ENCODE measurements at places on chromosomes 4 and X. TPM values are rescaled to one million over a fixed set of nuclear protein-coding genes. Genes with fewer than 3 reads are reported as not detected.

Gene SCARB2
- 1.3 TPM for total RNA-seq

Gene SPACA5
- not detected for total RNA-seq

Gene SOX3
- not detected for total RNA-seq

Gene UGT2A1
- not detected for total RNA-seq

Gene SRPK3
- not detected for total RNA-seq

Gene ZGRF1
- 30.4 TPM for total RNA-seq

Gene SLC2A9
- 2.4 TPM for total RNA-seq

Gene DCUN1D4
- 31.5 TPM for total RNA-seq

Gene XKRX
- total RNA-seq = 0.23 TPM

Gene NPY2R
- total RNA-seq = not detected

Gene SPCS3
- total RNA-seq = 197 TPM

Gene GABRG1
- total RNA-seq = not detected

Gene GATA1
- total RNA-seq = not detected

Data from activated T-helper 2 cell treated with anti-CD3 and anti-CD28 coated beads, Interferon-gamma antibody, Interleukin-2, Interleukin-4, amounts not matched to agents 10 μg/mL and 5 μg/mL and 100 μg/mL, durations not matched to agents 14 hours and 24 hours and 36 hours (primary cell).